Natural killer cell treated with Interleukin-12 subunit alpha and Interleukin-12 subunit beta and Interleukin-15 and Interleukin-18, amount 100 ng/mL, for 72 hours (primary cell): ENCODE measurements at places on chromosomes 11 and 22.
A peak's percentile ranks its signal among the peaks of the same experiment; 100 is the strongest.

DNA sequence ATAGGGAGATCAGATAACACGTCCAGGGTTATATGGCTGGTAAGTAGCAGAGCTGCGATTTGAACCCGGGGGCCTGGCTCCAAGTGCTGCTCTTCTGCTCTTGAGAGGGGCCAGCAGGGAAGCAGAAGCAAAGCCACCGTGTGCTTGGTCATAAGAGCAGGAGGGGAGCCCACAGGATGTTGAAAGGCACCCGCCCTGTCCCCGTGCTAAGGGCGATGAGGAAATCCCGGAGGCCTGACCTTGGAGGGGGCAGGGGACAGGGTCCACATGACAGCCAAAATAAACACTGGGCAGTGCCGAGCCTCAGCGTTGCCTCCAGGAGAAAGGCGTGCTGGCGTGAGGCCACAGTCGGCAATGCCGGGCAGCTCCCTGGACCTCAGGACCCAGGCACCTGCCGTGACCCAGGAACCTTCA lies 28.8 kb downstream of the TOM1 start:
- no peak for DNase-seq

GRCh38 chr11:69086152-69087132 lies 37.7 kb downstream of the TPCN2 start:
- DNase-seq = no peak

- no peak for DNase-seq
Measured at GRCh38 chr11:118682372-118682771, 2.9 kb upstream of the TREH start.

- no peak for DNase-seq
Measured at GRCh38 chr11:73298233-73298632, 9.8 kb upstream of the ARHGEF17 start.

DNA sequence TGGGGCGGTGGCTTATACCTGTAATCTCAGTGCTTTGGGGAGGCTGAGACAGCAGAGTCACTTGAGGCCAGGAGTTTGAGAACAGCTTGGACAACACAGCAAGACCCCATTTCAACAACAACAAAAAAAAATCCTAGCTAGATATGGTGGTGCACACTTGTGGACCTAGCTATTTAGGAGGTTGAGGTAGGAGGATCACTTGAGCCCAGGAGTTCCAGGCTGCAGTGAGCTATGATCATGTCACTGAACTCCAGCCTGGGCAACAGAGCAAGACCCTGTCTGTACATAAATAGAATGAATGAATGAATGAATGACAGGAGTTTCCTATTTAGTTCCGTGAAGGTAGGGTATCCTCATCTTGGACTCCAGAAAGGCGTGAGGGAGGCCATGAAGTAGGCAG lies 107.0 kb downstream of the OSBP2 start:
- no peak for DNase-seq

- peak; percentile 48 for DNase-seq
Measured at GRCh38 chr22:49964136-49965090, 3.8 kb downstream of the PIM3 start.

DNA sequence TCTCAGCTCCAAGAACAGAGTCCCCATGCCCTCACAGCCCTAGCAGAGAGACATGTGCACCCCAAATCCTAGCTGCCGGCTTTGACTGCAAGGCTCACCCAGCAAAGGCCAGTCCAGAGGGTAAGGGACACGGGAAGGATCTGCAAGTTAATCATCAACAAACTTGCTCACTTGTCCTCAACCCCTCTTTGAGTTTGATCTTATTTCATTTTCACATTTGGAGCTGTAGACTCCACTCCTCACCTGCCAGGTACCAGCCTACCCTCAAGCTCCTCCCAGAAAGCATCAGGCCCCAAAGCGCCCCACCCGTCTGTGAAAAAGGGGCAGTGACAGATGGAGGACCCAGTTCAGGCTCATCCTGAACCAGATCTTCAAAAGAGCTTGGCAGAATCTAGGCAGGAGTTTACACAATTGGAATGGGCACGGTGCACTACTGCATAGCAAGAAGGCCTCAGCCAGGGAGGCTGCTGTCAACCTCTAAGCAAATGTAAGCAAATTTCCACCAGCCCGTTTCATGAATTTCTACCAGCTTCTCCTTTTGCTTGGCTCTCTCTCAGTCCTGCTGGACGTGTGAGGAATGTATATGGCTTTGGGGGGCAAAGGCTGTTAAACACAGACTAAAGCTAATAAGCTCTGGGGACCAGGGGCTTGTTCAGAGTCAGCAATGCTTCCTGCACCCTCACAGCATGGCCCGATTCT lies 5.5 kb downstream of the EHD1 start:
- DNase-seq = no peak

DNA sequence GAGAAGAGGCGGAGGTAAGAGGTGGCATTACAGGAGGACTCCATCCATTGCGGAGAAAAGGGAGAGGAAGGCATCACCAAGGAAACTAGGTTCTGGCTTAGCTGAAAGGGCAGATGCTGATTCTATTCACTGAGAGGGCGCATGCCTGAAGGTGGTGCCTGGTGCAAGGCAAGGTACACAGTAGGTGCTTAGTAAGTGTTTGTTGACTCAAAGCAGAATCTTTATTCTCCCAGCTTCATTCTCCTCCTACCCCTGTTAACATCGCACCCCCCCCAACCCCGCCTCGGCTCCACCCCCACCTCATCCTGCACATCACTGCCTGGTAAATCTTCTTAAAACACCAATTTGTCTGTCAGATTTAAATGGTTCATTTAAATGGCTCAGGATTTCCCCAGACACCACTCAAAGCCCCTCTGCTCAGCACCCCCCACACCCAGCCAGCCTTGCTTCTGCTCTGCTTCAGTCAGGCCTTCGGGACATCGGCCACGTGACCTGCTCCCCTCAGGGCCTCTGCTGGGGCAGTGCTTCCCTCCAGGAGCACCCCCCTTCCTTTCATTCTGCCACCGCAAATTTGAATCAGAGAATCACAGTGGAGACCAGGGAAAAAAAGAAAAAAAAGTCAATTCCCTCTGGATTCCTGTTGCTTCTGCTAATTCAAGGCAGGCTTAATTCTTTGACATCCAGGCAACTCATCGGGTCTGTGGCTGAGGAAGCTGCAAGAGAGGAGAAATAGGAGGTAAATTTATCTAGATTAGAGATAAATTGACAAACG lies 17.8 kb upstream of the RCN1 start:
- DNase-seq = no peak

DNA sequence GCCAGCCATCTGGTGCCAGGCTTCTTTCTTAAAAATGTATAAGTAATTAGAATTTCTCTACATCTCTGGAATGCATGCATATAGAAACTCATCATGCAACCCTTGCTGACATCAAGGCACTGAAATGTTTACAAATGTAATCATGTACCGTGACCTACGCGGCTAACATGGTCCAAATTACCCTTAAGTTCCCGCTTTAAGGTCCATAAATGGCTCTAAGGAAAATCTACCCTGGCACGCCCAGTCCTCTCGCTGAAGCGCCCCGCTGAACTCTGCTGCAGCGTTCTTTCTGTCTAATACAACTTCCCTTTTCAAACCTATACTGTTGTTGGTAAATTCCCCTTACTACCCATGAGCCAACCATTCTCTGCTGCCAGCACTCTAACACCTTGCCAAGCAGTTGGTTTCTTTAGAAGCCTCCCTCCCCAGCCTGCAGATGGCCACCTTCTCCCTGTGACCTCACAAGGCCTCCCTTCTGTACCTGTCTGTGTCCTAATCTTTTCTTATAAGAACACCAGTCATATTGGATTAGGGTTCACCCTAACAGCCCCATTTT lies 13.5 kb upstream of the HMOX1 start:
- DNase-seq = no peak

DNA sequence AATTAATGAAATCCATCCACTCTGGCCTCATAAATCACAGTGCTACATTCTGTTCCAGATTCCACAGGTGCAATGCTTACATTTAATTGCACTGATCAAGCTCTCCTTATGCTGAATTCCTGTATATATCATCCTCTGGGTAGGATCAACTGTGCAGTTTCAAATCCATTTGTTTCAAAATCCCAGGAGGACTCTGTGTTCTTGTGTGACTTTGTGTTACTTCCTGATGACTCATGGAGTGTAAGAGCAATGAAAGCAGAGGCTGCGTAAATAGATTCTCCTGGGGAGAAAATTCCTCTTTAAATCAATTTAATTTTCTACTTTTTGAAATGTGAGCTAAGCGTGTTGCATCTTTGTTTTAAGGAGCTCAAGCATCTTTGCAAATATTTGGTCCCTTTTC lies 752.7 kb downstream of the METTL15 start:
- no peak for DNase-seq

GRCh38 chr22:38467904-38468442 lies at the start of gene KDELR3:
Gene KDELR3 (plus strand): TSS chr22:38468096. CDS start chr22:38468234, 138 bp downstream.
- peak; percentile 89 for DNase-seq
